ENCODE measurements at places on chromosomes 12 and 14.

- DNase-seq = no peak
These were observed 6.5 kb downstream of the HSP90B1 start for GRCh38 chr12:103936679-103937078.

DNA sequence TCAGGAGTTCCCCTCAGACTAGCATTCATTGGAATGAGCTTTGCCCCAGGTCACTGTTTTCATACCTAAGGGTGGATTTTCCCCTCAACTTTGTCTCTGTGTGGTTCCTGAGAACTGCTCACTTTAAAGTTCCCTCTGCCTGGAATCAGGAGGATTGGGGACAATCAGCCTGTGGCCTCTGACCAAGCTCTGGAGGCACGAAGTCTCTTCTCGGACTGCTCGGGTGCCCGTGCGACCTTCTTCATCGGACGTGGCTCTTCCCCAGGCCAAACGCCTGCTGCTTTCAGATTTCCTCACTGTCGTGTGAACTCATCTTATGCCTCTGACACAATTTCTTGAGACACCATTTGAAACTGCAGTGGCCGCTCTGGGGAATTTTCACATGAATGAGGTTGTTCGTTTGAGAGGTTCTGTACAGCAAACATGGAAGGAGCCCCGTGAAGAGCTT, 153.7 kb upstream of the PZP start:
- no peak for DNase-seq

- no peak for DNase-seq
These were observed 19.0 kb upstream of the CLEC4E start for GRCh38 chr12:8559676-8560075.

GRCh38 chr12:953776-954175, 4.3 kb upstream of the RAD52 start:
- DNase-seq = no peak

GRCh38 chr14:24110060-24110459, 4.5 kb upstream of the DCAF11 start:
- DNase-seq = no peak
